Progenitor cell of endocrine pancreas (in vitro differentiated cells): ENCODE measurements at places on chromosomes 4 and X. TPM values are rescaled to one million over a fixed set of nuclear protein-coding genes. Genes with fewer than 3 reads are reported as not detected.

DNA sequence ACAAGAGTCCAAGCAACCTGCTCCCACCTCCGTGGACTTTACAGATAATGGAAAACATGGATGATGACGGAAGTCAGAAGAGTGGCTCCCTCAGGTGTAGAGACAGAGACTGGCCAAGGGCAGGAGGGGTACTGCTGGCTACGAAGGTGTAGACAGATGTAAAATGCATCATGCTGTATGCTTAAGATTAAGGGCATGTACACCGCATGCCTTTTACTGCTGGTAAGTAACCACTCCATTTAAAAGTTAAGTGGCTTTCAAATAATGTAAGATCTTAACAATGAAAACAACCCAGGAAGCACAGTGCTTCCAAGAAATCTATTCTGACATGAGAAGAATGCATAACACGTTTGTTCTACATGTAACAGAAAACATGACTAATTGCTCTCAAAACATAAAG is 76.9 kb upstream of the FAM9B start:
- DNase-seq, result no peak

GRCh38 chrX:66014556-66014955 is 25.3 kb downstream of the VSIG4 start:
- DNase-seq, result no peak

DNA sequence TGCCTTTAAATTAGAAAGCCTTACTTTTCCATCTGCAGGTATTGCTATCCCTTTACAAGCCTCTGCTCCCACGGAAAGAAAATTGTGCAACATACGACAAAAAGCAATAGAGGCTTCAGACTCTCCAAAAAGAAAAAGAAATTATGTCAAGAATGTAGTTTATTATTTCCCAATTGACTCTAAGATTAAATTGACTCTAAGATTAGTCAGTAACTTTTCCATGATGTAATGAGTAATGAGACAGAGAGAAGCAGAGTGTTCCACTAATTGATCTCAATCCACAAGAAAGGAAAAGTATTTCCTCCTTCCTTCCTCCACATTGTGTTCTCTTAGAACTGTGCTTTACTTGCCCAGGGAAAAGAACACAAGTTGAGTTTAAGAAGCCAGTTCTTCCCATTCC is 345.7 kb upstream of the HS3ST1 start:
- DNase-seq, result no peak

GRCh38 chr4:113566015-113566795 is 195.3 kb downstream of the CAMK2D start:
- no peak for DNase-seq

- no peak for DNase-seq
Observed at GRCh38 chr4:41514766-41515481, 23.0 kb upstream of the LIMCH1 start.

- no peak for DNase-seq
Observed at GRCh38 chr4:120440730-120441129, 374.1 kb upstream of the MAD2L1 start.

DNA sequence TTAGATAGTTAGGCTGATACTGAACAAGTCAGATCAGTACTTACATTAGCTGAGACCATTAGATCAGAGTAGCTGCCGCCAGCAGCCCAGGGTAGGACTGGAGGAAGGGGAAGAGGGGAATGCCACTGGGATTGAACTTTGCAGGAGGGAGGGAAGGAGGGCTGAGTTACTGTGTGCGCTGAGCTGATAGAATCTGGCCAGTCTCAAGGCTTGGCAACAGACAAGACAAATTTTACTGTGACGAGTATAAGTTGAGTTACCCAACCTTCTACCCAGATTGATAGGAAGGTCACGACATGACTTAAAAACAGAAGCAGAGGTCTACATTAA is 372.1 kb downstream of the OPHN1 start:
- DNase-seq, result no peak

- DNase-seq, result no peak
Observed at GRCh38 chr4:23882976-23883531, 6.8 kb downstream of the PPARGC1A start.

DNA sequence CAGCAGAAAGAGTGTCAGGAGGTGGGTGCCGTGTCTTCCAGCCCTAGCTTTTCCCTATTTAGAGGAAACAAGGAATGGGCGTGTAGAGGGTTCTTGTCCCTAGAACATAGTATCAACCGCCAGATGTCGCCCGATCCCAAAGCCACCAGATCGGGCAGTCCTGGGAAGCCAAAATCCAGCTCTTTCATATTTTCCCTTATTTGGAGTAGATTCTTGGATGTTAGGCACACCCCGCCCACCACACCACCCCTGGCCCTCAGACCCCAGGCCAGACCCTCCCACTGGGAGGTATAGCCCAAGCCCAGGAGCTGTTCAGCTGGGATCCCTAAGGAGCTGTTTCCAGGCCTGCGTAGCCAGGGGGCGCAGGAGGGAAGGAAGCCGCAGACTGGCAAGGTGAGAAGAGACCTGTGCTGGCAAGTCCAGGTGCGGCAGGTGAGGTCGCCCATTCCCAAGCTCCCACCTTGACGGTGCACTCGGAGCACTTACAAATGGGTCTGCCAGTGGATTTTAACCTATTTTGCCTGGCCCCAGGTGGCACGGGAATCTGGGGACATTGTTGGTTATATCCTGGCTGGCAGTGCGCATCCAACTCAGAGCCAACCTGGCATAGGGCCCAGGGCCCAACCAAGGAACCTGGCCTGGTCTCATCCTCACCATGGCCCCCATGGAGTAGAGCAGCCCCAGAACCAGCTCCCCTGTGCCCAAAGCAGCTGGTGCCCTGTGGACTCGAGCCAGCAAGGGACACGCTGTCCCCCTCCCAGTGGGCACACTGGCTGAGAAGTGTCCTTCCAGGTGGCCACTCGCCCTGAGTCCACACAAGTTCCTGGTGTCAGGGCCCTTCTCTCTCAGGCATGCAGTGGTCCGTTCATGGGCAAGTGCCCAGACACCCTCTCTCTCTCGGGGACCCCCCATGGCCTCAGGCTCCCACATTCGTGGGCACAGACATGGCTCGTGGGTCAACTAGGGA is 811 bp downstream of the FLNA start:
- peak; percentile 65 for DNase-seq

DNA sequence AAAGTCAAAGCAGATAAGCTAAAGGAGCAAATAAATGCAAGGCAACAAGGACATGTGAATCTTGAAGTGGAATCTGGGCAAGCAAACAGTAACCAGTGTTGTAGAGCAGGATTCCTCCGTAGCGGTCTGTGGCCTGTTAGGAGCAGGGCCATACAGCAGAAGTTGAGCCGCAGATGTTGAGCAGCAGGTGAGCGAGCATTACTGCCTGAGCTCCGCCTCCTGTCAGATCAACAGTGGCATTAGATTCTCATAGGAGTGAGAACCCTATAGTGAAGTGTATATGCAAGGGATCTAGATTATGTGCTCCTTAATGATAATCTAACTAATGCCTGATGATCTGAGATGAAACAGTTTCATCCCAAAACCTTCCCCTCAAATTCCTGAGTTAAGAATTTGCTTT is 550.7 kb downstream of the ADGRL3 start:
- DNase-seq, result no peak

- DNase-seq, result no peak
Observed at GRCh38 chrX:132875650-132876522, 82.5 kb downstream of the HS6ST2 start.

DNA sequence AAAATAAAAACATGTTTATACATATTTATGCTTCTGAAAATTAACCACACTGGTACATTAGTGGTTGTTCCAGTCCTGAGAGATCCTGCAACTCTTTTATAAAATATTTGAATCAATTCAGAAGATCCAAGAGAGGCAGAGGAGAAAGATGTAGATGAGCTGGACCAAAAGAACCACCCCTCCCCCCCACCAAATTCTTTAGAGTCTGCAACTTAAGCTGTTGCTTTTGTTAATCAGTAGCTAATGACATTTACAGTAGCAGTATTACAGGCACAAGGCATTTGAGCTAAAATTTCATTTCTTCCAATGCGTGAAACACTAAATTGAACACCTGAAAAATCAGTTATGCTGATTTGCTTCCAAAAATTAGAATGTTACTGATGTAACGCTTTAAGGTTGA is 61.5 kb downstream of the PDK3 start:
- no peak for DNase-seq

DNA sequence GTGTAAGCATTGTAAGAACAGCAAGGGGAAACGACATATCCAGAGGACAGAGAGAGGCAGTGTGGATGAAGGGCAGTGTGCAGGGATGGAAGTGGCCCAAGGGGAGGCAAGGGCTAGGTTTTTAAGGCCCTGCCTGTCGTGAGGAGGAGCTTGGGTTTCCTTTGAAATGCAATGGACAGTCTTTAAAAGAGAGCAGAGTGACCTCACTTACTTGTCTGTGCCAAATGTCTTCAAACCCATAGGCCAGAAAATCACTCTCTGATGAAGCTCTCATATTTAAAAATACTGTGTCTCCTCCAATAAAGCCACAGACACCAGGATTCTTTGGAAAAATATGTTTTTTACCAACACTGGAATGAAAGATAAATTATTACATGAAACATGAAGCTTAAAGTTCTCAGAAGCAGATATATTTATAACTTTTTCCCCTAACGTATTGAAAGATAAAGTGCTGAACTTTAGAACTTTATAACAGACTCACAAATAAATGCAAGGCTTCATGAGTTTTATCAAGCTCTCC is 19.2 kb upstream of the ATXN3L start:
- no peak for DNase-seq

- DNase-seq, result no peak
Observed at GRCh38 chr4:168516841-168517240, 20.0 kb downstream of the PALLD start.

DNA sequence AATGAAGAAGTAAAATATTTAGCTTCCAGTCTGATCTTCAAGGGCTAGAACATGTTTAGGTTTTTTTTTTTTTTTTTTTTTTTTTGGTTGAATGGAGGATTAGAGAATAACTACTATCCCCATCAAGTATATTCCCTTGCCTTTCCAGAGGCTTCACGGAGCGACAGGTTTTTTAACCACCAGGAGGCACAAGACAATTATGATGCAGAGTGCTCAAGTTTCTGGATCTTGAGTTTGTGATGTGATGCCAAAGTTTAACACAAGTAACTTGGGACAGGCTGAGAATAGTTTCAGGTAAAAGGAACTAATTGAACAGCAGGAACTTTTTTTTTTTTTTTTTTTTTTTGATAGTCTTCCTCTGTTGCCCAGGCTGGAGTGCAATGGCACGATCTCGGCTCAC is 30.3 kb downstream of the CCNI start:
- DNase-seq, result no peak

DNA sequence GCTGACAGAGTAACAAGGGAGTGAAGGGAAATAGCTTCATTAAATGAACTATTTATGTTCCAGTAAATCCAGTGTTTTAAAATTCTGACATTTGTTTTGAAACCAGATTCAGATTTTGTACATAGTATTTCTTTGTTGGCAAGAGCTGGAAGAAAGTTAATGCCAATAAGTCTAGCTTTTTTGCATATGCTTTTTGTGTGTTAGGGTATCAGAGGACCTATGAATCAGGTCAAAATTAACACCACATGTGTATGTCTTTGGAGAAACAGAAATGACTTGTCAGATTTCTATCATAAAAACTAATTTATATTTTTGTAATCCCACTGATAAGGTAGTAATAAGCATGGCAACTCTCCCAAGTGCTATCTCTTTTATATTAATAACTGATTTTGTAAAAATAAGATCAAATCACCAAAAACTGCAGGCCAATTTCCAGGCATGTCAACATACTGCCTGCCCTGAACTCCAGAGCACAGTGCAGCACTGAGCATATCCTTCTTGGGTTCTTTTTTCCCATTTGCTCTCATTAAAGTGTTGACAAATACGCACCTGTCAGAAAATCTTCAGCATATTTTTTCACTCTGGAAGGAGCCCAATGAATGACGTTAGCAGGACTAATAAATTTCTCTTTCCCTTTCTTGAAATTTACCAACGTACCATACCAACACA is 65.5 kb downstream of the SH3RF1 start:
- no peak for DNase-seq

- no peak for DNase-seq
Observed at GRCh38 chrX:107894038-107894437, 68.4 kb downstream of the MID2 start.

DNA sequence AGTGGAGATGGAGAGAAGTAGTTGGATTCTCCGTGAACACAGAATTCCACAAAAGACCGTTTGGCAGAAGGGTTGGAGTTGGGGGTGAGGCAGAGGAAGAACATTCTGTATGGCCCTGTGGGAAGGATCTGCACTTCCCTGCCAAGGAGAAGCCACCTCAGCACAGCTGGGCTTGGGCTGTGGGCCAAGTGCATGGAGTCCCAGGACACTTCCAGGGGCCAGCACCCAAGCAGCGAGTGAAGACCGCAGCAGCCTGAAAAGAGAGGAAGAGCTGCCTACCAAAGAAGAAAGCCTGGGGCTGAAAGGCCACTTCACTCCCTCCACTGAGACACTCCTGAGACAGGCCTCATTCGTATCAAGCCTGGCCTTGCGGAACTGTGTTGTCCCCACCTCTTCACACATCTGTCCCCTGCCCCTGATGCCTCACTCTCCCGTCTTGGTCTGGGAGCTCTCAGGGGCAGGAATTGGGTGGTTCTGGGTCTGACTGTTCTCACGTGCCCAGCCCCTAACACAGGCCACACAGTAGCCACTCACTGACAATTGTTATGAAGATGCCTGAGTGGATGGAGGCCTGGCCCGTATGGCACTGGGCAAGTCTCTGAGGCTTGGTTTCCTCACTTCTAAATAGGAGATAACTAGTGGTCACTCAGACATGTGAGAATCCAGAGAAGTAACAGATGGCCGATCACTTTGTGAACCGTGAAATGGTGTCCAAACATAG is 3.3 kb upstream of the AWAT2 start:
- no peak for DNase-seq

DNA sequence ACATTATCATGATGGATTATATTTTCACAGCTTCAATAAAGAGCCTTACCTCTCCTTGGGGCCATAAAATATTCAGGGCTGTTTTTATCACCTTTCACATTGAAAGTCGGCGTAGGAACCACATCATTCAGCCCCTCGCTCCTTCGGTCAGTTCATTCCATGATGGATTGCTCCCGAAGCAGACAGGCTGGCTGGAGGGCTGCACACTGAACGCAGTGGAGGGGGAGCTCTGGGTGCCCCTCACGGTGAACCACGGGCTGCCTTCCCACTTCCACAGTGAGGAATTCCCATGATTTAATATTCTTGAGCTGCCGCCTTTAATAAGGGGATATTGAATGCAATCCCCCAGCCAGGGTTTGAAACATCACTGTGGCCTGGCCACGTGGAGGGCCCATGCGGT is 16.0 kb downstream of the PPP2R2C start:
- DNase-seq, result no peak

GRCh38 chrX:154730253-154730891 is 20.5 kb downstream of the GAB3 start:
- no peak for DNase-seq

Gene EPHA5
- total RNA-seq, result 0.04 TPM in 1 of 2 replicates, not detected in the other

Gene MEPE
- total RNA-seq, result not detected in 2 replicates

Gene LANCL3
- 0.19 and 0.24 TPM in 2 replicates for total RNA-seq

Gene UCP1
- not detected in 2 replicates for total RNA-seq

Gene ADAMTS3
- 0.89 and 1.2 TPM in 2 replicates for total RNA-seq

Gene TCP11X2
- 4.7 and 5.3 TPM in 2 replicates for total RNA-seq

Gene MTHFD2L
- 21.1 and 23.3 TPM in 2 replicates for total RNA-seq

Gene CTAG2
- not detected in 2 replicates for total RNA-seq
